NCI-H510A (cell line): ENCODE measurements at places on chromosomes 4 and X.

- no peak for DNase-seq
Observed at GRCh38 chr4:155914782-155915181, 11.3 kb downstream of the TDO2 start.

DNA sequence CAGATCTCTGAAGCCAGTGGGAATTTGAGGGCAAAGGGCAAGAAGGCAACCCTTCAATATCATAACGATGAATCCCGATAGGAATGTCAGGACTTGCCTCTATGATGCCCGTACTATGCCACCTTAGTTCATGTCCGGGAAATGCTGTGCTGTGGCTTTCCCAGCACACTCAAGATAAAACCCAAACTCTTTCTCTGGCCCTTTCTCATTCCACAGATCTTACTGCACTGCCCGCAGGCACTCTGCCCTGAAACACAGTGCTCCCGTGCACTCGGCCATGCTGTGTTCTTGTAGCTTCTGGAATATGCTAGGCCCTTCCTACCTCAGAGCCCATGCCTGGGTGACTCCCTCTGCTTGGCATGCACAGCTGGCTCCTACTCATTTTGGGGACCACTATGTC is 26.3 kb downstream of the SORCS2 start:
- DNase-seq = no peak

DNA sequence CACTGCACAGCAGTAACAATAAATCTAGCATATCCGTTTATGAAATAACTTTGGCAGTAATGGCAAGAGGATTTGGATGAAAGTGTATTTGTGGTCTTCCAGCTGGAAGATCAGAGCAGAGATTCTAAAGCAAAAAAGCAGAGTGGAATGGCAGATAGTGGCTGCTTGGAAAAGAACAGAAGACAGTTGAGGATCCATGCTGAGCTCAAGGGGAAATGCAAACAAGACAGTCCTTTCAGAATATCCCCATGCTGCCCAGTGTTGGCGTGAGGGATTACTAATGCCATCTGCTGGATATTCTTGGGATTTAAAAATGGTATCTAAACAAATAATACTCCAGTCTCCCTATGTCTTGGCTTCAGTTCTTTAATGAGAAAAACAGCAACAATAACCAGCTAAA is 629.1 kb upstream of the ATOH1 start:
- peak; percentile 29 for DNase-seq

GRCh38 chr4:10006231-10006600 is 15.1 kb downstream of the SLC2A9 start:
- no peak for DNase-seq

DNA sequence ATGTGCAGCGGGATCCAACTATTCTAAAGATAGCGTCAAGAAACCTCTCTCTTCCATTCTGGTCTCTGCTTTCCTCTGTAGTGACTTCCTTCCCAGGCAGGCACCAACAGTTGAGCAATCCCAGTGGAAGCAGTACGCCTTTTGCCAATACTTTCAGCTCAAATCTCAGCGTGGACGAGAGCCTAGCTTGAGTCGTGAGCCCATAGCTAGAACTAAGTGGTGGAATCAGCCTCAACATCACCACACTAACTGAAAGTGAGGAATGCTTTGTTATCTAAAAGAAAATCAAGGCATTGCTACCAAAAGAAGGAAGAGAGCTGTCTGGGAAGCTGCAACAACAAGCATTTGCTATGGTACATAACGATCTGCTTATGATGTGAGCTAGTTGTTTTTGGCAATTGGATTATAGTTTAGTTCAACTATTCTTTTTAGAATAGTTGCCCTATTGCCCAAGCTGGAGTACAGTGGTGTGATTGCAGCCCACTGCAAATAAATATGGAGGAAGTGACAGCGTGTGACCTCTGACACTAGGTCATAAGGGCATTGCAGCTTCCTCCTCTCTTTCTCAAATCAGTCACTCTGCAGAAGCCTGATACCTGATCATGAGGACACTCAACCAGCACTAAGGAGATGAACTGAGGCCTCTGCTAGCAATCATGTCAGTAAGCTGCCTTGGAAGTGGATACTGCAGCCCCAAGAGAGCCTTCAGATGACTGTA is 24.7 kb upstream of the FRYL start:
- DNase-seq = no peak

- no peak for DNase-seq
Observed at GRCh38 chr4:149531861-149532260, 283.8 kb downstream of the IQCM start.

DNA sequence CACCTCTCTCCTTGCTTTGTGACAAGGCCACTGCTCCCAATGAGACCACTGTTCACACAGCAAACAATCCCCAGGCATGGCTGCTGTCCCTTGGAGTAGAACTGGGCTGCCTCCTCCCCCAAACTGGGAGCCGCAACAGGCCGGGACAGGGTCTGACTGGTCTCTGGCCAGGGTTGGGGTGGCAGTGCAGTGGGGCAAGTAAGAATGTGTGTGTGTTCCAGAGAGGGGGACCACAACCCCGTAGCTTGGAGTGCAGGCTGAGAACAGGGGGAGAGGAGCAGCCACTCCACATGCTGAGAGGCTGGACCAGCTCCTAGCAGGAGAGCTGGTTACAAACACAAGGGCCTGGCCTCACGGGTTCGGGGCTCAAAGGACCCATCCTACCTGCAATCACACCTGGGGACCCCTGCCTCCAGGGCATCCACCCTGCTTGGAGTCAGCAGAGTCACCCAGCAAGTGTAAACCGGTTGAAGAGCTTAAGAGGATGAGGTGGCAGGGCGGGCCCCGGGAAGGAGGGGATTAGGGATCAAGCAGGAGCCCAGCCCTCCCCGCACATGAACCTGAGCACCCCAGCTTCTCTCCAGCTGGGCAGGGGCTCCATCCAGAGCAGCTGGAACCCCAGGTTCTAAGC is 3.8 kb upstream of the ZNF185 start:
- no peak for DNase-seq

GRCh38 chrX:46628460-46629371 is 55.2 kb downstream of the CHST7 start:
- no peak for DNase-seq

GRCh38 chr4:26713563-26714151 is 129.8 kb downstream of the TBC1D19 start:
- DNase-seq = no peak

DNA sequence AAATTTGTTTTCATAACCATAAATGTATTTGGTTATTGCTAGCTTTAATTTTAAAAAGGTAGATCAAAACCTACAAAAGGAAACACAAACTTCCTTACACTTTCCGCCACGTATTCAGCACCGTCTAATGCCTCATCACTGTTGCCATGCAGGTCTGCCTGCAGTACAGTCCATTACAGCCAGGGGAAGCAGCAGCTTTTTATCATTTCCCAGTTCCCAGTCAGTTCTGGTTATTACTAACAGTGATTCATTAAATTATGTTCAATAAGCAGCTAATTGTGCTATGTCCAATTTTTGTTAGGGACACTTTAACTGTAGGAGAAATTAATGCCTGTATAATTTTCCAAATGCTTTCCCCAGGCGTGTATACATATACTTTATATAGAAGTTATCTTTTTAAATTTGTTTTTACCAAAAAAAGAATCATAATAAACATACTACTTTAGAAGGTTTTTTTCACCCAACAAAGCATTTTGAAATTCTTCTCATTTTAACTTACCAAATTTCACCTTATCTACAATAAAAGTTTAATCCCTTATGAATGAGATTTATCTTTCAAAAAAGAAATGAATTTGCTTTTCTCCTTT is 93.3 kb downstream of the ANXA3 start:
- DNase-seq = no peak

DNA sequence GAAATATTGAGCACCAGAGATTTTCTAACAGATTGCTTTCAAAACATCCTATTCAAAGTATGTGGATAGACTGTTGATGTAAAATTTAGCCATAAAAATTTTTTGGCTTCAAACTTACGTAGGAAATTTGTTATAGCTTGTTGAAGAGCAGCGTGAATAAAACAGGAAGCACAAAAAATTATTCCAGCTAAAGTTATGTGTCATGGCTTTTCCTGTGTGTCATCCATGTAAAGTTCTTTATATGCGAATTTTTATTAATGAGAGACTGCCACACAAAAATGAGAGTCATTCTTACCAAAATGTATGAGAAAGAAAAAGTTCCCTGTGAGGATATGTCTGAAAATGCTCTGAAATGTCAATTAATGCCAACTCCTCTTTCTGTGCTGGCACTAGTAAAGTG is 19.5 kb downstream of the EPGN start:
- DNase-seq = no peak

GRCh38 chr4:177315767-177316464 is 6.2 kb downstream of the NEIL3 start:
- DNase-seq = no peak

DNA sequence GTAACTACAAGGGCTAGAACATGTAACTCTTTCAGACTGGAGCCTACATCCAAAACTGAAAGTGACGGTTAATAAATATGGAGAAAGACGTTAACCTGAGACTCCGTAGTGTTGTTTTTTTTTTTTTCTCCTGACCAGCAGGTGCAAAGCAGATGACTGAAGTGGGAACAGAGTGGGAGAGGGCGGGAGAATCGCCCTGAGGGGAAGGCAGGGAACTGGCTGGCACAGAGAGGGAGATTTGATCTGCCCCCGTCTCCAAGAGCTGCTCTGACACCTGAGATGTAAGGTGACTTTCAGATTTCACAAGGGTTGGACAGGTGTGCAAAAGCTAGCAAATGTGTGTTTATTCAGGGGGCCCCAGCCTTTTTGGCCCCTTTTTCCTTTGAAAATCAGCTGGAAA is 180.2 kb downstream of the PALLD start:
- peak; percentile 38 for DNase-seq

DNA sequence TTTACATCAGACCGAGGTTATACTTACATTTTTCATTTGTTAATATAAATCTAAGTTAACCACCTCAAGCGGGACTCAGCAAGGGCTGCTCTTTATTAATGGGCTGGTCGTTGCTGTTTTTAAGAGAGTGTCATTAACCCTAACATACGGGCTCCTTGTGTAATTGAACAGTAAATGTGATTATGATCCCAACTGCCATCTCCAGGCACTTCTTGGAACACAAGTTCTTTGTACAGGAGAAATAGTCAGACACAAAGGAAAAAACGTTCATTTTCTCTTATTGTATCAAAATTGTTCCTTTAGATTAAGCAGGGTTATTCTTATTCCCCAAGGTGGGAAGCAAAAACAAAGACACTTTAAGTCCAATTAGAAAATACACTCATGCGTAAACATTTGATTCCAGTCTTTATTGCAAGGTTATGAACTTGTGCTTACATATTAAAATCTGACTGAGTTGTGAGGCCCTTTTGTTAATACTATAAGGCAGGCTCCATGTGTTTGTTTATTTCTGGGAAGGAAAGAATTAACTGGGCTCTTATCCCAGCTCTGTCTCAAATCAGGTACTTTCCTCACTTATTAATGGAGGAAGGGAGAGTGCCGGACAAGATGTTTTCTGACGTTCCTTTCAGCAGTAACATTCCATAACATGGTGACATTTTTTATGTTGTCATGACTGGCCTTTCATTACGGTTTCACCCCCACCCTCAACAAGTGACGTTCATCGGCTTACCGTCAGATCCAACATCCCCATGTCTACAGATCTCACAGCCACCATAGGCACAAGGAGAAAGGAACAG is 95.9 kb downstream of the RASL11B start:
- DNase-seq = no peak
